HTR-8/SVneo (cell line): ENCODE measurements at places on chromosomes 3 and 15.

DNA sequence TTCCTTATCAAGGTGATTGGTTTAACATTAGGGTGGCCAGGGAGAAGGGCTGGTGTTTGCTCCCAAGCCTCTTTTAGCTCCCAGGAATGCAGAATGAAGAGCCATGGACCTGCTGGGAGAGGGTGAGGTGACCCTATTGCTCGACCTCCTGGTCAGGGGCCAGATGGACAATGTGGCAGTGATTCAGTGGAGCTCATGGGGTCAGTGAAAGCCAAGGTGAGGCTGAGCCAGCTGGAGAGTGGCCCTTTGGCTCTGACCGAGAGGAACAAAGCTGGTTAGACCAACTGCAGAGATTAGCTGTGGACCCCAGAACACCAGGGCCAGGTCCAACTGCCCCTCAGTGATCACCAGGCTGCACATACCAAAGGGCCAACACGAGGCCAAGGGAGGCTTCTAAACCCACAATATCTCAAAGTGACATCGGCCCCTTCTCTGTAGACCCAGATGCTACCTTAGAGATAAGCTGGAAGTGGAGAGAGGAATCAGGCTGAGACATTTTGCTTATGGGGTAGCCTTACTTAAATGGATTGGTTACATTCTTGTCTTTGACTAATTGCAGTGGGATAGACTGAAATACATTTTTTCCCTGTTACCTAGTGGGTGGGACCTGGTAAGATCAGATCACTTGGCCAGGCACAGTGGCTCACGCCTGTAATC, 15.8 kb upstream of the BTBD1 start:
- DNase-seq: no peak

- peak; percentile 84 for DNase-seq
Observed at GRCh38 chr15:40506964-40507571, 36.3 kb downstream of the CHST14 start.

GRCh38 chr3:156782921-156783320, 43.2 kb upstream of the LEKR1 start:
- DNase-seq: no peak

DNA sequence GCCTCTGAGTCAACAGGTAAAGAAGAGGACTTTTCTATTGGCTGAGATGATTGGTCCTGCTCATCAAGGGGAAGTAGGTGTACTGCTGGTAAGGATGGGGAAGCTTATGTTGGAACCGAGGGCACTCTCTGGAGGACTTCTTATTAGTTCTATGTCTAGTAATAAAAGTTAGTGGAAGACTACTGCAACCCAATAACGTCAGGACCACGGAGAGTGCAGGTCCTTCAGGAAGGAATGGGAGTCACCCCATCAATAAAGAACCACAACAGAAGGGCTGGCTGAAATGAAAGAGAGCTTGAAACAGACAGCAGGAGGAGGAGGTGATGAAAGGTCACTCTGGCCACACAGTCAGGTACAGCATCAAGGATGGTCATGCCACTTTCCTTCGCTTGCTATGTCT, 68.8 kb upstream of the PRR23E start:
- DNase-seq: no peak

GRCh38 chr15:47294765-47295259, 422.5 kb upstream of the SEMA6D start:
- no peak for DNase-seq

GRCh38 chr3:71372241-71372768, 211.2 kb downstream of the FOXP1 start:
- no peak for DNase-seq

DNA sequence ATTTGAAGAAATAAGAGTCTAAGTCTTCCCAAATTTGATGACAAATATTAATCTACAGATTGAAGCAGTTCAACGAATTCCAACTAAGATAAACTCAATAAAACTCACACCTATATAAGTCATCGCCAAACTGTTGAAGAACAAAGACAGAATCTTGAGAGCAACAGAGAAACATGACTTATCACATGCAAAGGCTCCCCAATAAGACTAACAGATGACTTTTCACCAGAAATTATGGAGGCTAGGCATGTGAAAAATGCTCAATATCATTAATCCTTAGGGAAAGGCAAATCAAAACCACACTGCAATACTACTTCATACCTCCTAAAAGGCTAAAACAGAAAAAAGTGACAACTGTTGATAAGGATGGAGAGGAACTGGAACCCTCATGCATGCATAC, 517.6 kb upstream of the SUCLG2 start:
- no peak for DNase-seq

GRCh38 chr15:93417156-93417555, 328.1 kb upstream of the RGMA start:
- DNase-seq: no peak

DNA sequence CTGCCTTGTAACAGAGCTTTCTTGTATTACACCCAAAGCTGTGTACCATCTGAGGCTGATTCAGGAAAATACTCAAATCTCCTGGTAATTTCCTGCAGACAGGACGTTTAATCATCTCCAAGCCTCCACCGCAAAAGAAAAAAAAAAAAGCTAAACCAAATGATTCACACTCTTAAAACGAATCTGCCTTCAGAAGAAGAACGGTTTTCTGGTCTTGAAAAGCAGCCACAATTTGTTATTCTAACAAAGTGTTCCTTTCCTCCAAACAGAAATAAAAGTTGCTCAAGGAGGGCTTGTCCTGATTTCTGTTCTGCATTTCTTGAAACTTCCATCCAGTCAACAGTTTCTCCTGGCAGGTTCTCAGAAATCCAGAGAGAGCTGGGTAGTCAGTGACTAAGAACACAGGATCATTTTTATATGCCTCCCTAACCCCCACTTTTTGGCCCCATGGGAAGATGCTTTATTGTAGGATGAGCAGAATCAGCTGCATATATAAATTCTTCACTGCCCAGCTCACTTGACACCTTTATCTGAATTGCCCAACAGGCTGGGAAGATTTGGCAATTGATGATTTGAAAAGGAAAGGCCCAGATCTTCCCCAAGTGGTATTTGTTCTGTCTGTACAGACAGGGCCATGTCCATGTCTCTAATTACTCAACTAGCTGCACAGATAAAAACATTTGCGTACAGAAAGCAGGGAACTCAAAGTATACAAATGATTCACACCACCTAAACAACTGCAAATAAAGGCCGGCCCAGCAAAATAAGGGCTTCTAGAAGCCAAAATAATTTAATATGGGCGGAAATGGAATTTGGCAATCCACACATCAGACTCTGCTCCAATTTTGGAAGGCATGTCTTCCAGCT, 41.0 kb upstream of the PRICKLE2 start:
- DNase-seq: peak; percentile 44

DNA sequence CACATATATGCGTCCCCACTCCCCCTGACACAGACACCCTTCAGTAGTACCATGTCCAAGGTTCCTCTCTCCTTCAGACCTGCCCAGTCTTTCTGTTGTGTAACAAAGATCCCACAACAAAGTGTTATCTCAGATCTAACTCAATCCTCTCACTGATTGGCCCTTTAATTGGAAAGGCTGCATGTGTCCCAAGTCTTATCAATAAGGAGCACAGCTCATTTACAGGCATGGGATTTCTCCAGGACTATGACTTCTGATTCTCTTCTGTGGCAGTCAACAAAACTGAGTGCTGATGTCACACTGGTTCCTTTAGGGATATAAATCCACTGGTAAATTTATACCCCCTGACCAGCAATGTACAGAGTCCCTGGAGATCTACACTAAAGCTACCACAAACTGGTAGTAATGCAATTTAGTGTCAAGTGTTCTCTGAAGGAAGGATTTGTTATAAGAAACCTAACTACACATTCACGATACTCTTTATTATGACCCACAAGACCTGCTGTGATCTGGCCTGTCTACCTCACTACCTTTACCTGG, 28.1 kb downstream of the CLK3 start:
- no peak for DNase-seq

GRCh38 chr3:38711321-38711720, 61.8 kb upstream of the SCN5A start:
- no peak for DNase-seq

GRCh38 chr3:155737844-155738460, 6.9 kb downstream of the PLCH1 start:
- DNase-seq: no peak

DNA sequence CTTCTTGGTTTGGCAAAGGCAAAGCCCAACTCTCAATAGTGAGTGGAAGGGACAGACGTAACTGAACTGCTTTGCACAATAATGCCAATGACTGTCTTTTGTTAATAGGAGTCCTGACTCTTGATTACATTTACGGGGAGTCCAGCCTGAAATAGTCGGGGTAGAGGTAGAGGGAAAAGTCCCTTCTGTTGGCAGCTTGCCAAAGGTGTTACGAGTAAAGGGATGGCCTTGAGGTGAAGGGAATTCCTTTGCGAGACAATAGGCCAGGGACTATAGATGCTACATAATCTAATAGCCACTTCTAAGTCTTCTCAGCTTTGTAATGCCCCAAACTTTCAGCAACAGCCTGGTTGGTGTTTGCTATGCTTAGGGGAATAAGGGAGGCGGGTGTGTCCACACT, 2.2 kb upstream of the SENP2 start:
- no peak for DNase-seq

GRCh38 chr3:46731795-46732194, 14.1 kb upstream of the PRSS50 start:
- no peak for DNase-seq

GRCh38 chr3:127077068-127077467, 94.2 kb downstream of the PLXNA1 start:
- DNase-seq: no peak

GRCh38 chr15:59998305-59998949, 5.7 kb upstream of the FOXB1 start:
- DNase-seq: no peak

GRCh38 chr15:41809121-41809520, 18.8 kb upstream of the JMJD7 start:
- no peak for DNase-seq

- peak; percentile 34 for DNase-seq
Observed at GRCh38 chr3:182710557-182711157, 82.6 kb upstream of the ATP11B start.
